ENCODE measurements at places on chromosomes 11 and 22.
A peak's percentile ranks its signal among the peaks of the same experiment; 100 is the strongest.

DNA sequence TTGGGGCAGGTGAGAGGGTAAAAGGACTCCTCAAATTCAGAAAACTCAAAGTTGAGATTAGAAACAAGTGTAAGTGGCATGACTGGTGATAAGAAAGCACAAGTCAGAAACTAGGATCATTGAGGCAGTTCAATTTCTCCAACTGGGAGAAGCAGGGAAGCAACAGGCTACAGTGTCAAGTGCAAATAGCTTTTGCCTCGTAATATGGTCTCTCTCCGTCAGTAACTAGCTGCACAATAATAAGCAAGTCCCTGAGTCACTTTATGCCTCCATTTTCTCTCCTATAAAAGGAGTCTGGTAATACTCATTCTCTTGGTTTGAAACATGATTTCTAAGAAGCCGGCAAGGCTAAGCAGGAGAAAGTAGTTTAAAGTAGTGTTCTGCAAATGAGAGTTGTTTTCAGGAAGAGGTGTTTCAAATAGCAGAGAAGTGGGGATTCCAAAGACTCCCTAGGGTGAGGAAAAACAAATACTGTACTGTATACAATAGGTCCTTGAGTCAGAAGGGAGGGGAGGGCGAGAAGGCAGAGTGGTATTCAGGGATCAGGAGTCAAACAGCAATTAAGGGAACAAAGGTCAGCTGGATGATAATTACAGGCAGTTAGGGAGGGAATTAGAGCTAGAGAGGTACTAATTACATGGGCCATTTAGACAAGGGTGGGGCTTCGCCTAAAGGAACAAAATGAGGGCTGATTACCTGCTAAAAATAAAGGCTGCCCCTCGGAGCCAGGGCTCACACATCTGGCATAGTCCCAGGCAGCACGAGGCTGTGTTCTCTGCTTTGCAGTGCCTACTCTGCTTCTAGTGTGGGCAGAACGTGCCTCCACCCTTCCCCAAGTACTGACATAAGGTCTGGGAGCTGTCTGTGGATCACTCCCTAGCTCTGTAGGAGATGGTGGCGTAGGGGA is 96.0 kb upstream of the BDNF start:
- no peaks in the 10 kb centered on the region for H3K36me3 ChIP-seq
- H3K4me1 ChIP-seq: no peaks in the 10 kb centered on the region
- no peaks in the 10 kb centered on the region for H3K27me3 ChIP-seq
- H3K27ac ChIP-seq: no peak overlapping the region

DNA sequence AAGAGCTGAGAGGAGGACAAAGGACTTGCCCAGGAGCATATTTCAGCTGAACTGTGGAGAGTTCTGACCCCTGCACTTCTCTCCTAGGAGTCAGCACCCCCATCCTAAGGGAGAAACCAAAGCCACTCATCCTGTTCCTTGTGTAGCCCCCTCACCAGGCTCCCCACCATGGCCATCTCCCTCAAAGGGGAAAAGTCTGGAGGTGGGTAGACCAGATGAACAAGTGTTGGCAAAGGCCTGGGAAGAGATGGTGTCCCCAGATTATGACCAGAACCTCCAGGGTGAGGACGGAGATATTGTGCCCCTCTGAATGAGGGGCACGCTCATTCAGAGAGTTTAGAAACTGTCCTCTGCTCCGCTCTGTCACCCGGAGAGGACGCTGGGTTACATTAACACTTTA is 880.0 kb downstream of the BRD1 start:
- no peak overlapping the region for H3K27ac ChIP-seq
- H3K27me3 ChIP-seq: no peaks in the 10 kb centered on the region
- DNase-seq: no peak
- no peaks in the 10 kb centered on the region for H3K4me1 ChIP-seq
- no peak overlapping the region for H3K4me3 ChIP-seq
- H3K36me3 ChIP-seq: no peaks in the 10 kb centered on the region

DNA sequence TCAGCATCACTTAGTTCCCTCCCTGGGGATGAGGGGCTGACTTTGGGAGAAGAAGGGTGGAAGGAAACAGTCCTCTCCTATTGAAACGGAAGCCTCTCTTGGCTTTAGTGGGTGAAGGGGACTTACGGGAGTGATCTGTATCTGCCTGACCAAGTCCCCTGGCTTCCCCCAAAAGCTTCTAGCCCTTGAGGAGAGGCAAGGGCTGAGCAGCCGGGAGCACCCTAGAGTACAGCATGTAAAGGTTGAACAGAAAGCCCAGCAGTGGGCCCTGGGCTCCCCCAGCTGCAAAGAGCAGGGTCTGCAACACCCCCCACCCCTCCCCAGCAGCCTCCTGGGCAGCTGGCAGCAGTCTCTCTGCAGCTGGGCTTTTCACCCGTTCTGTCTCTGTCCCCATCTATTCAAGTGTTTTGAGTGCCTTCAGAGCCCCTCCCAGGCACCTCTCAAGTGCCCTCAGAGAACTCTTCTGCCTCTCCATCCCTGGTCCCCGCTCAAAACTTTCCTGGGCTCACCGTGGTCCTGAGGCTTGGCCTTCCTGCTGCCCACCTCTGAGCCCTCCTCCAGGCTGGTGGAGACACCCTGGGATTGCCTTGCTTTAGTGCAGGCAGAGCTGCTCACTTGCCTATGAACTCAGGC is 2.7 kb downstream of the CAPN5 start:
- no peak overlapping the region for H3K4me3 ChIP-seq
- H3K36me3 ChIP-seq: no peaks in the 10 kb centered on the region
- no peaks in the 10 kb centered on the region for H3K27me3 ChIP-seq
- peaks cover 39% of the 10 kb centered on the region for H3K4me1 ChIP-seq
- H3K27ac ChIP-seq: no peak overlapping the region

DNA sequence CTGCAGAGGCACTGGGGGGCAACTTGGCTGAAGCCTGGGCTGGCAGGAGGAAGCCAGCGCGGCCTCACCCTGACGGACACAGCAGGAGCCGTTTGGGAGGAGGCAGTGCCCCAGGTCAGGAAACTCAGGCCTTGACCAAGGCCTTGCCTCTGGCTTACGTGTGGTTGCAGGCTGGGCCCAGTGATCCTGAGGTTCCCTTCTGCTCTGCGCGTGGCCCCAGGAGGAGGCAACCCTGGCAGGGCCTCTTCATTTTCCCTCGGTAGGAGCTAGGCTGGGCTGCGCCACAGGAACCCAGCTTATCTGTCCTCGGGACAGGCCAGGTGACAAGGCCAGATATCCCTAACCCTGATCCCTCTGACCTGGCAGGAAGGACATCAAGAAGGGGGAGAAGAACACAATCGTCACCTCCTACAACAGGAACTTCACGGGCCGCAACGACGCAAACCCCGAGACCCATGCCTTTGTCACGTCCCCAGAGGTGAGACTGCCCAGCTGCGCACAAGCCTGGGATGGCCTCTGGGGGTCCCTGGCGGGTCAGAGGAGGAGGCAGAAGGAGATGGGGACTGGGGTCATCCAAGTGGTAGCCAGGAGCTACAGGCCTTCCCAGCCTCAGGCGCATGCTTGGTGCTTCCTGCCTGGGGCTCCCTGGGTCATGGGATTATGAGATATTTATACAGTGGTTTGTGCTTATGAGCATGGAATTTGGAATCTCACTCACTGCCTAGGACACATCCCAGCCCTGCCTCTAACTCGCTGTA is 20.6 kb downstream of the POLR3H start:
- no peaks in the 10 kb centered on the region for H3K27me3 ChIP-seq
- DNase-seq: peak; percentile 38
- H3K27ac ChIP-seq: no peak overlapping the region
- no peak overlapping the region for H3K4me3 ChIP-seq

DNA sequence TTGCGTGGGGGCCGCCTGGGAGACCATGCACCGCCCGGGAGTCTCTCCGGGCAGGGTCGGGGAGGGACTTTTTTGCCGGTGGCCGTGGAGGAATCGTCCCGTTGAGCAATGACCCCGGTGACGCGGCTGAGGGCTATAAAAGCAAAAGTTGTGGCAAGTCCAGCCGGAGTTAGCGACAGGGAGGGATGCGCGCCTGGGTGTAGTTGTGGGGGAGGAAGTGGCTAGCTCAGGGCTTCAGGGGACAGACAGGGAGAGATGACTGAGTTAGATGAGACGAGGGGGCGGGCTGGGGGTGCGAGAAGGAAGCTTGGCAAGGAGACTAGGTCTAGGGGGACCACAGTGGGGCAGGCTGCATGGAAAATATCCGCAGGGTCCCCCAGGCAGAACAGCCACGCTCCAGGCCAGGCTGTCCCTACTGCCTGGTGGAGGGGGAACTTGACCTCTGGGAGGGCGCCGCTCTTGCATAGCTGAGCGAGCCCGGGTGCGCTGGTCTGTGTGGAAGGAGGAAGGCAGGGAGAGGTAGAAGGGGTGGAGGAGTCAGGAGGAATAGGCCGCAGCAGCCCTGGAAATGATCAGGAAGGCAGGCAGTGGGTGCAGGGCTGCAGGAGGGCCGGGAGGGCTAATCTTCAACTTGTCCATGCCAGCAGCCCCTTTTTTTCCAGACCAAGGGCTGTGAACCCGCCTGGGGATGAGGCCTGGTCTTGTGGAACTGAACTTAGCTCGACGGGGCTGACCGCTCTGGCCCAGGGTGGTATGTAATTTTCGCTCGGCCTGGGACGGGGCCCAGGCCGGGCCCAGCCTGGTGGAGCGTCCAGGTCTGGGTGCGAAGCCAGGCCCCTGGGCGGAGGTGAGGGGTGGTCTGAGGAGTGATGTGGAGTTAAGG is at the start of gene NEAT1:
Gene NEAT1 (plus strand): TSS at position 166 of the 883 bp plus-strand sequence.
- H3K27me3 ChIP-seq: no peaks in the 10 kb centered on the region
- DNase-seq: peak; percentile 88
- H3K4me3 ChIP-seq: peak within 1 kb of the TSS; percentile 93
- peak within 1 kb of the TSS; percentile 100 for H3K27ac ChIP-seq

- no peaks in the 10 kb centered on the region for H3K27me3 ChIP-seq
- H3K4me1 ChIP-seq: peaks cover 18% of the 10 kb centered on the region
- H3K27ac ChIP-seq: no peak overlapping the region
Observed at GRCh38 chr11:65526744-65527143, 1.9 kb downstream of the SCYL1 start.

- no peak overlapping the region for H3K4me3 ChIP-seq
- no peaks in the 10 kb centered on the region for H3K4me1 ChIP-seq
- no peak overlapping the region for H3K27ac ChIP-seq
- DNase-seq: no peak
Observed at GRCh38 chr11:114816791-114817190, 138.5 kb downstream of the NXPE2 start.

- no peaks in the 10 kb centered on the region for H3K4me1 ChIP-seq
- no peak overlapping the region for H3K27ac ChIP-seq
- DNase-seq: no peak
- no peak overlapping the region for H3K4me3 ChIP-seq
Observed at GRCh38 chr11:128334311-128335044, 252.9 kb downstream of the ETS1 start.

DNA sequence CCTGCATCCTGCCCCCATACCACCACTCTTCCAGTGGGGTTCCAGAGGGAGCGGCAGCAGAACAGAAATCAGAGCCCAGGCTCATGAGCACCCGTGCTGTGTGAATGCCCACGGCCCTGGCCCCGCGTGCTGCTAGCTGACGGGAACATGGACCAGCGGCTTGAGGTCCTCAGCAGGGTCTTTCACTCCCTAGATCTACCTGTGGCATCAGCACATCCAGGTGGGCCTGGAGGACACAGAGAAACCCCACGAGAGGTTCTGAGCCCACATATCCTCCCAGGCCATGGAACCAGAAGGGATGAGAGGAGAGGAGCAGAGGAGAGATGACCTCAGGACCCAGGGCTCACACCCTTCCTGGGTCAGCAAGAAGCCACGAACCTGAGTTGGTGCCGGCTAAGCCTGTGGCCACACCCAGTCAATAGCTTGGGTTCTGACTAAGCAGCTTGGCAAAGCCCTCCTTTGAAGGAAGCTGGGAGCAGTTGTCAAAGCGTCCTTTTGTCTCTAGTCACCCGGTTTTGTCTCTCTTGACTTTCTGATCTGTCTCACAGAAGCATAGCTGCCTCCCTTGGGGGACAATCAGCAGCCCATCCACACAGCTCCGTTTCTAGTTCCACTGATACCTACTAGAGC is 89.3 kb upstream of the LMO1 start:
- no peaks in the 10 kb centered on the region for H3K4me1 ChIP-seq
- H3K4me3 ChIP-seq: no peak overlapping the region
- no peak overlapping the region for H3K27ac ChIP-seq
- H3K36me3 ChIP-seq: no peaks in the 10 kb centered on the region
- peaks cover 28% of the 10 kb centered on the region for H3K27me3 ChIP-seq
- no peak for DNase-seq

GRCh38 chr11:123903932-123904331 is 2.0 kb downstream of the OR8D4 start:
- H3K27ac ChIP-seq: no peak overlapping the region
- peaks cover 4% of the 10 kb centered on the region for H3K27me3 ChIP-seq
- H3K36me3 ChIP-seq: no peaks in the 10 kb centered on the region
- DNase-seq: no peak
- H3K4me3 ChIP-seq: no peak overlapping the region
- no peaks in the 10 kb centered on the region for H3K4me1 ChIP-seq

DNA sequence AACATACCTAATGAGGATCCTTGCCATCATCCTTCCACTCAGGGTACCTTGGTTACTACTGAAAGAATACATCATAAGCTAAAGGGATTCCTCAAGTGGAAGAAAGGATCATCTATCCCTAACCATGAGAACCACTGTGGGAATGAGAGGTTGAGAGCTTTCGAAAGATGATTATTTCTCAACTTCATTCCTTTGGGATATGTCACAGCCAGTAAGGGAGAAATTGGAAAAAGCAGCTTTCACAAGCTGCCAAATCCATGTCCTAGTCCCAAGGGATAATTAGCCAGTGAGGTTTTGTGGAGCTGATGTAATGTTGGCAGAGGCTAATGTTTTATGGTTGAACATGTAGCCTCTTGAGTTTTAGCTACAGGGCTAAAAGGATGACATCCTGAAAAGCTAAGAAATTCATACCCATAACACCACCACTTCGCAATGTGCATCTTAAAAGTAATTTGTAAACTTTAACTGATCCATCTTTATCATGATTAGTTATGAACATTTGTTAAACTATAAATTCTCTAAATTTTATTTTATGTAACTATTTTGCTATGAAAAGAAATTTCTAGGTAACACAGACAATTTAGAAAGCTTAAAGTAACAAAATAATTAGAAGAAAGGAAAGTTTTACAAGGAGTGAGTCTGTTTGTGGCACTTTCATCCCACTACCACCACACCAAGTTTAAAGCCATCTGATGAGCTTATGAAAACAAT is 123.9 kb downstream of the MRTFA start:
- peak; percentile 98 for DNase-seq
- peaks cover 57% of the 10 kb centered on the region for H3K4me1 ChIP-seq
- no peaks in the 10 kb centered on the region for H3K27me3 ChIP-seq
- no peak overlapping the region for H3K4me3 ChIP-seq
- H3K36me3 ChIP-seq: no peaks in the 10 kb centered on the region

DNA sequence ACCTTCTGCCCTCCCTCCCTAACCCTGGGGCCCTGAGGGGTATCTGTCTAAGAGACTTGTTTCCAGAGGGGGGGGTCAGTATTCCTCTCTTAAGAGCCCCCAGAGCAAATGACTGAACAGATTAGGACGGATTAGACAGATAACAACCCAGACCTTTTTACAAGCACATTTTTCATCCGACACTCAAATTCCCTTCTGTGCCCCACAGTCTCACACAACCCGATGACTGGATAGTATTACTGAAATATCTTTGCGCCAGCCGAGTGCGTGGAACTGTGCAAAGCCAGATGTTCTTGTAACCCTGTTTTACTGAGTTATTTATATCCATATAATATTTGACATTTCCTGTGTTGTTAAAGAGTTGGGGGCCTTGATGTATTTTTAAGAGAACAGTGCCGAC is 30.9 kb upstream of the FLI1 start:
- 0 out of 2 replicates have a peak, but pooled peaks cover 6% of the 10 kb centered on the region for H3K27me3 ChIP-seq
- no peak overlapping the region for H3K4me3 ChIP-seq
- no peak overlapping the region for H3K27ac ChIP-seq
- no peaks in the 10 kb centered on the region for H3K36me3 ChIP-seq

- H3K27me3 ChIP-seq: no peaks in the 10 kb centered on the region
- H3K36me3 ChIP-seq: no peaks in the 10 kb centered on the region
- H3K27ac ChIP-seq: no peak overlapping the region
- 0 out of 2 replicates have a peak, but pooled peaks cover 7% of the 10 kb centered on the region for H3K4me1 ChIP-seq
- DNase-seq: peak; percentile 15
Observed at GRCh38 chr11:113255096-113255495, 59.3 kb upstream of the TTC12 start.
